ENCODE measurements at places on chromosomes 6 and 20.

DNA sequence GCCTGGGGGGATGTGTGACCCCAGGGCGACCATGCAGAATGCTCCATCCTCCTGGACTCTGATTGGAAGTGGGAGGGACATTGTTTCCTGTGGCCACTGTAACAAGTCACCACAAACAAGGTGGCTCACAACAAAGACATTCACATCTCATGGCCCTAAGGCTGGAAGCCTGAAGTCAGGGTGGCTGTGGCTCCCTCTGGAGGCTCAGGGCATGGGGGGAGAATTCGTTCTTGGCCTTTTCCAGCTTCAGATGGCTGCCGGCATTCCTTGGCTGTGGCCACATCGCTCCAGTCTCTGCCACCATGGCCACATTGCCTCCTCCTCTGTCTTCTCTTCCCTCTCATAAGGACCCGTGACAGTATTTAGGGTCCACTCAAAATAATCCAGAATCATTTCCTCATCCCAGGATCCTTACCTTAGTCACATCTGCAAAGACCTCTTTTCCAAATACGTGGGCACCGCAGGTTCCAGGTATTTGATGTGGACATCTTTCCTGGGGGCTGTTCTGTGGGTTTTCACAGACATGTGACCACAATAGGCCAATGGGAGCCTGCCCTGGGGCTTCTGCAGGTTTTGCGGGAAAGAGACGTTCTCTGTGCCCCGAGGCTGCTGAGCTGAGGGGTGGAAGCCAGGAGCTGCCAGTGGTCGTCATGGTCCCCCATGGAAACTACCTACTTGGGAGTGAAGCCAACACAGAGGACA is 249.3 kb downstream of the PREX1 start:
- no peak for DNase-seq

DNA sequence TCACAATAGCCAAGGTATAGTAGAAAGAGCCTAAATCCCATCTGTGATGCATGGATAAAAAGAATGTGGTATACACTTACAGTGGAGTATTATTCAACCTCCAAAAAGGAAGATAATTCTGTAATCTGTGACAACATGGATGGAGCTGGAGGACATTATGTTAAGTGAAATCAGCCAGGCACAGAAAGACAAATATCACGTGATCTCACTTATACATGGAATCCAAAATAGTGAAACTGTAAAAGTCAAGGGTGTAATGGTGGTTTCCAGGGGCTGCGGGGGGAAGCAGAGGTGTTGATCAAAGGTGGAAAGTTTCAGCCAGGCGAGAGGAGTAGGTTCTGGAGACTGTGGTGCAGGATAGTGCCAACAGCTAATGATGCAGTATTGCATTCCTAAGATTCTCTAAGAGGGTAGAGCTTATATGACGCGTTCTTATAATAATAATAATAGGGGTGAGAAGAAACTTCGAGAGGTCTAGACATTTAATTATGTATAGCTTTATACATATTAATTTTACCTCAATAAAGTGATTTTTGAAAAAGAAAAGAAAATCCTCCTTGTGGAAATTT is 246.1 kb downstream of the FOXA2 start:
- no peak for DNase-seq

DNA sequence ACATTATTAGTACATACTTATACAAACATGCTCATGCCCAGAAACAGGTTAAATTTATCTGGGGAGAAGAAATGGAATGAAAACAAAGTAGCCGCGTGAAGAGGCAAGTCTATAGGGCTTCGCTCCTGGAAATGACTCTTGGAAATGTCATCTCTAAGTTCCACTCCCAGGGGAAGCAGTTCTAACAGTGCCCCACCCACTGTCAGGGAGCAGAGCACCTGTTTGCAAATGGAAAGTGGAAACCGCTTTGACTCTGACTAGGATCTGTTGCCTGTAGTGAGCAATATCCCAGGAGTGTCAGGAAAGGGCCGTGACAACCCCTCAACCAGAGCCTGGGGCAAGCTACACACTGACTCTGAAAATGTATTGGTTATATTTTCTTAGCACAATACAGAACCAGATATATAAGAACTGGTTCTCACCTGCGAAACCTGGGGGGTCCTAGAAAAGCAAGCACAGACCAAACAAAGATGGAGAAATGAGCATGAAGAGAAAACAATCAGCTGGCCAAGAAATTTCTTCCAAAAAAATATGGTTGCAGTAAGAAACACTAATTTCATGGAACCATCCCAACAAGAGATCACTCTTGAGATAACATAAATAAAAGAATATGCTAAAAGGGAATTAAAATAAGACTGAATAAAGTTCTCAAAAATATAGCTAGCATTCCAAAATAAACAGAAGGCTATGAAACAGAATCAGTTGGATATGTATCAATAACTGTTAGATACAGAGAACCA is 47.5 kb upstream of the CRISP1 start:
- no peak for DNase-seq

DNA sequence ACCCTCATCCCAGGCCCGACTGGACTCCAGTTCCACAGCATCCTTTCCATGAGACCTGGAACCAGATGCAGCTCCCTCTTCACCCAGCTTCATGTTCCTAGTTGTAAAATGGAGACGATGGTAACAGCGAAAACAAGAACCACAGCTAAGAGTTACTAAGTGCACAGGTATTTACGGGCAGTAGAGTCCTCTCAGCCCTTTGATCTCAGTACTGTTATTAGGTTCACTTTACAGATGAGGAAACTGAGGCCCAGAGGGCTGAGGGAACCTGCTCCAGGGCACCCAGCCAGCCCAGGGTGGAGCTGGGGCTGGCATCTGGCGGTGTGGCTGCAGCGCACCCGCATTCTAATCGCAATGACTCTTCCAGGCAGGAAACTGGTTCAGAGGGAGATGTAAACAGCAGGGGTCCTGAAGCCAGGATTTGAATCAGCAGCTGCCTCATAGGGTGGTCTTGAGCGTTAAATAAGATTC is 858 bp downstream of the BCAS1 start:
- no peak for DNase-seq

DNA sequence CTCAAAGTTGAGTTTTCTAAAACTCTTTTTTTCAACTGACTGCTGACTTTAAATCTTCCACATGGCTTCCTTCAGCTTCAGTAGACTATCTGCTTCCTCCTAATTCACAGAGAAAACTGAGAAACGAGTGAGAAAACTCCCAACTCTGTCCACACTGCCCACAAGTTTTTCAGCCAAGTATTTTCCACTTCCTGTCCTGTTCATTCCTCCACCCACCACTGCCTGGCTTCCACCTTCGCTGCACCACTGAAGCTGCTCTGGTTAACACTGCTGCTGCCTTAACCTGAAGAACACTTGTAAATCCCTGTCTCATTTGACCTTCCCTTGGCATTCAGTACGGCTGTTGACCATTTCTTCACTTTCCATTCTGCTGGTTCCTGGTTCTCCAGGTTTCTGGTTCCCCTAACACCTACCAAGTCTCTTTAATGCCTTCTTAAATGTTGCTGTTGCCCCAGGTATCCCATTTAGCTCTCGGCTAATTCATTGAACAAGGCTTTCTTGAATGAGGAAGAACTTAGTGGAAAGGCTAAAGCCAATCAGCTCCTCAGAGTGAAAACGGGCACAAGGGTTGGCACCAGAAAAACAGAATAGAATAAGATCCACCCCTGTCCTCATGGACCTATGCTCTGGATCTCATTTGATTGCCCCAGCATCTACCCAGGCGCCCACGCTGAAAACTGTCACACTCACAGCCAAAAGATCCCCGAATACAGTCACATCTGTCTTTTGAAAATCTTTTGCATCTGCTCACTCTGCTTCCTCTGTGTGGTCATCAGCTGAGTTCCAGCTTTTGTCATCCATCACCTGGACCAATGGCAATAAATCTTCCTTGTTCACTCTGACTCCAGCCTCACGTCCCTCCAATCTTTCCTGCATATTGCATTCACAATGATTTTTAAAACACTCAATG is 104.4 kb upstream of the TAB2 start:
- DNase-seq, result no peak

DNA sequence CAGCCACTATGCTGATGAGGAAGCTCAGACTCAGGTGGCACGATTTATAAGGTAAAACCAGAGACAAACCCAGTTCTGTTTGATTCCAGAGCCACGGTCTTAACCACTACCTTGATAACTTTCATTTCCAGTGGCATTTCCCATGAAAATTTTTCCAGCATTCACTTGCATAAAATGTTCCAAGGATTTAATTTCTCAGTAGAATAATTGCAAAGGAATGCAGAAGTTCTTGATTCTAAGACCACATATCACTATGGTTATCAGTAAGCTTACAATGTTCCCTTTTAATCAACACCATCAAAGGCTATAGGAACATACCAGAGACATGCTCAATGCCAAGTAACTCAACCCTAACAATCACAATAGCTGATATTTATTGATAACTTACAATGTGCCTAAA is 306.0 kb upstream of the HS3ST5 start:
- DNase-seq, result no peak

DNA sequence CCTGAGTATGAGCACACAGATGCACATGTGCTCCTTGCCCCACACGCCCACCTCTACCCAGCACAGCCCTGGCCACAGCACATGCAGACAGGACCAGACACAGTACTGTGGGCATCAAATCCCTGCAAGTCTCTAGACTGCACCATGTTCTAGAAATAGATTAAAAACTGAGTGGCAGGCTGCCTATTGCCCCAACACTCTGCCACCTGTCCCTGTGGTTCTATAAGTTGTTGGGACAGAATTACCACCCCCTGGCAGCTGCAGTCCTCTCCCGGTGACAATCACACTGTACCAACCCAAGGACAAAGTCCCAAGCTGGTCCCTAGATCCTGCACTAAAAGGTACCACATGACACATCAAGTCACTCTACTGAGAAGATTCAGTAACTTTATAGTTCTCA is 70.2 kb downstream of the B3GAT2 start:
- DNase-seq, result no peak

- DNase-seq, result no peak
Observed at GRCh38 chr6:121354764-121355163, 20.5 kb upstream of the TBC1D32 start.

- no peak for DNase-seq
Observed at GRCh38 chr20:5931411-5931810, 18.9 kb downstream of the TRMT6 start.

GRCh38 chr20:63697868-63698545 is 1.6 kb downstream of the TNFRSF6B start:
- no peak for DNase-seq
